Activated T-helper 1 cell treated with Interleukin-2 at 50 U/mL for 16 hours (primary cell): ENCODE measurements at places on chromosomes 6 and 20.

- DNase-seq: no peak
These were observed 7.8 kb downstream of the CCDC170 start for GRCh38 chr6:151501511-151502136.

DNA sequence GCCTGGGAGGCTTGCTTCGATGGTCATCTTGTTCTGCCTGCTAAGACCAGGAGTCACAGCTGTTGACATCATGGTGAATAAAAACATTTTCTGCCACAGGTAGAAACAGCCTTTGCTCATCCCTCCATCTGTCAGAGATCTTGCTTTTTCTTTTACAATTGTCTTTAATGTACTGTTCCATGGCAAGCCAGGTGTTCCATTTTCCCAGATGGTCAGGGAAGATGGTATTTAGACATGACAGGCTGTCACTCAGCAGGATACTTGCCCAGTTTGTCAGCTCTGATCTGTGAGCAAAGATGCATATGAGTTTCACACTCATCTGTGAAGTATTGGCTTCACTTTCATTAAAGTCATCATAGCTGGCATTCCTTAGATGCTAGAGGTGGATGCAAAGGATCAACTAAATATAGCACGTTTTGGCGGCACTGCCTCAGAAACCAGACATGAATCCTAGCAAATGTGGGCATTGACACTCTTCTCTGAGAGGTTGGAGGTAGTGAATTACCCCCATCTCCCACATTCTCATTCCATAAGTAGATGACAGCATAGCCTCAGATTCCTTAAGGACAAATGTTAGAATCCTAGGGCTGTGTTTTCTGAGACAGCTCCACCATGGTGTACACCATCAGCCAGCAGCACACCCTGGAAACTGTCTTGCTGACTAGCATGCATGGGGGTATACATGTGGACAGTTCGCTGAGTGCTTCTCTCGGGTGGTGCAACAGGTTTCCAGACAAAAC, 4.2 kb downstream of the SSTR4 start:
- no peak for DNase-seq

DNA sequence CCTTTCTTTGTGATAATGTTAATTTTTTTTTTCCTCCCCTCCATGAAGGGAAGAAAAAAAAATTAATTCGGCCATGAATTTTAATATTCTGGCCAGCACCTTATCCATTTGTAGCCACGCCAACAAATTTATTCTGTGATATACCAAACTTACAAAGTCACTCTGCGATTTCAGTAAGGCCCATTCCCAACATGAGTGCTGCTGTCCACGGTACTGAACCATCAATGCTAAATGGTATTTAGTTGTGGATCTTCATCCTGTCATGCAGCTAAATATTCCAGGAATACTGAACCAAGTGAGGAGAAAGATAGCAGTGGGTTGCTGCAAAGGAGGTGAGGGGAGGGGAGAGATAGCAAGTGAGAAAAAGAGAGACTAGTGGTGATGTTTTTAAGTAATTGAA, 19.5 kb upstream of the RSPH4A start:
- no peak for DNase-seq

DNA sequence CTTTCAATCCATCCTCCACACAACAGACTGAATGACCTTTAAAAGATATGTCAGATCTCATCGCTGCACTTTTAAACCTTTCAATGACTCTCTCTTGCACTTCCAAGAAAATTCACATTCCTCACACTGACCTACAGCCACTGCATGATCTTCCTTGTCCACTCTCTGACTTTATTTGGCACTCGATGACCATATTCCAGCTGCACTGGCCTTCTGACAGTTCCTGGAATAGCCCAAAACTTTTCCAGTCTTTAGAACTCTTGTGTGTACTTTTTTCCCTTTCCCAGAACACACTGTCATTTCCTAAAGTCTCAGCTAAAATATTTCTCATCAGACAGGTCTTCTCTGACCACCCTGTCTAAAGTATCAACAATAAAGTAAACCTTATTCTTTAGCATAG, 174.6 kb downstream of the ADGRG6 start:
- DNase-seq: no peak

DNA sequence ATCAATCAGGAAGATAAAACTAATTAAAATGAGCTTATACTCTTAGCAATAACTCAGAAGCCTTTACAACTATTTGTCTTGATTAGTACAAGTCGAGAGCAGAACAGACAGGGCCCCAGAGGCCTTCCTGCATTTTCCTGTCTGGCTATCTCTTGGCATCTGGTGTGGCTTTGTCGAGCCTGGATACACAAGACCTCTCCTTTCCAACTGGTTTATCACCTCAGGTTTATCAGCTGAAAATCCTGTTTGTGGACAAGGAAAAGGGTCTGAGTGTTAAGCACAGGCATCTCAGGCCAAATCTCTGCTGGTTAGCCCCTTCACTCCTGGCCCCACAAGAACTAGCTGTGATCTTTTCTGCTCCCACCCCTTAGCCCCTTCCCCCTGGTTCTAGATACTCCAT, 32.6 kb downstream of the BAK1 start:
- DNase-seq: no peak

DNA sequence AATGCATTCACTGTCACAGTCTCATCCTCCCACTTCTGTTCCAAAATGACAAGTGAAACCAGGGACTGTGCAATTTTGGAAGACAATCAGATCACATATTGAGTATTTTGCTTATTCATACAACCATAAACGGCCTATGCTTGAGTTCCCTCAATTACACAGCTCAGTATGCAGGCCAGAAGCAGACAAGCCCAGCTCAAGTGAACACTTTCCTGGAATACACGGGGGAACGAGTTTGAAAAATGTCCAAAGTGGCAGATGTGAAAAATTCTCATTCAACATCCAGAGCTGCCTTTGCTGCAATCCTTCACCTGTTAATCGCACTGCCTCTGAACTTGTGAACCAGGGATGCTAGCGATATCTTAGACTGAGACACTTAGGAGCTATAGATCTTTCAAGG, 190.2 kb downstream of the COL9A1 start:
- no peak for DNase-seq

- DNase-seq: no peak
These were observed 204.5 kb downstream of the KIF16B start for GRCh38 chr20:16368645-16369292.

- DNase-seq: no peak
These were observed 270.8 kb downstream of the PREX1 start for GRCh38 chr20:48556956-48557355.

GRCh38 chr6:53910834-53911233, 116.0 kb downstream of the LRRC1 start:
- no peak for DNase-seq

DNA sequence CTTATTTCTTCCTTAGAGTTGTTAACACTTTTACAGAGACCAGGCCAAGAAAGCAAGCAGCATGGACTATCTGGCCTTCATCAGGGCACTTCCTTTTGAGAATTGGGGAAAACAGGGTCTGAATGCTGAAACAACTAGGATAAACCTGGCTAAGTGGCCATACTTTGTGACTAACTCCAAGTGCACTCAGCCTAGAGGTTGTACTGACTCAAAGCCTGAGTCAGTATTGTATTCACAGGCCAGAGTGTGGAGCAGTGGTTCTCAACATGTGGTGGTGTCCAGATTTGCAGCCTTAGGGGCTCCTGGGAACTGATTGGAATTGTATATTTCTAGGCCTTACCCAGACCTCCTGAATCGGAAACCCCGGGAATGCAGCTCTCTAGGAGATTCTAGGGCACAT, 20.1 kb downstream of the SEC23B start:
- no peak for DNase-seq

DNA sequence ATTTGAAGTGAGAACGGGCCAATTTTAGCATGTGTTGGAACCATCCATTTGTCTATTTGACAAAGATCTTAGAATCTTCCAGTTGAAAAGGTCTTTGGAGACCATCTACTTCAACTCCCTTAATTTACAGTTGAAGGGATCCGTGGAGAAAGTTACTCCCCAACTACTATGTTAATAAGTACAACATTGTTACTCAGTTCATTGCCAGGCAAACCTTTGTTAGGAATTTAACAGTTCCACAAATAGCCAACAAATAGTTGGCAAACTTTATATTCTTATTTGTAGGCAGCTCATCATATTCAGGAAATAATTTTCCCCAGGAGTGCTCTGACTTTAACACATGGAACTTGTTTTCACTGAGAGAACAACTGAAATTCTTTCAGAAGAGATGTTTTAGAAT, 81.0 kb upstream of the FLRT3 start:
- DNase-seq: no peak

GRCh38 chr6:125546841-125547251, 202.6 kb upstream of the HEY2 start:
- no peak for DNase-seq

- no peak for DNase-seq
These were observed 293.5 kb upstream of the FERMT1 start for GRCh38 chr20:6416371-6416770.

GRCh38 chr6:143337201-143337949, 113.1 kb downstream of the ADAT2 start:
- peak; percentile 28 for DNase-seq

DNA sequence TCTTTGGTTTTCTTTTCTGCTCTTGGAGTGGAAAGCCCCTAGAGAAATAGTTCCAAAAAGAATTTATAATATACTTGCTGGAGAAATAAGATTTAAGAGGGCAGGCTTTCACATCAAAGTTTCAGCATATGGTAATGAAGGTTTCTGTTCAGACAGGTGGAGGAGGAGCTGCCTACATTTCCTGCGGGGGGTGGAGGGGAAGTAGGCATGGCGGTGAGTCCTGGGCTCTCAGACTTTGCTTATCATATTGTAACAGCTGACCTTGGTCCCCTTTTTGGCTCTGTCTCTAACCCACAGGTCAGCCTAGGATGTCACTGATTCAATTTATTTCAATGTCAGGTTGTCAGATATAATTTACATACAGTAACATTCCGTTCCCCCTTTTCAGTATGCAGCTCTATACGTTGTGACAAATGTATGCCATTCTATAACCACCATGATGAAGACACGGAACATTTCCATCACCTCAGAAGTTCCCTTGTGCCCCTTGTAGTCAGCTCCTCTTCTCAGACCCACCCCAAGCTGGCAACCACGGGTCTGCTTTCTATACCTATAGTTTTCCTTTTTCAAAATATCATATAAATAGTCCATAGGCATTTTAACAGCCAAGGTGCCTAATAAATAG, 77.6 kb upstream of the GGTLC1 start:
- DNase-seq: no peak

- DNase-seq: no peak
These were observed 80.3 kb upstream of the DUSP22 start for GRCh38 chr6:211871-212497.

- DNase-seq: no peak
These were observed 55.5 kb upstream of the EEF1E1 start for GRCh38 chr6:8157839-8158238.

DNA sequence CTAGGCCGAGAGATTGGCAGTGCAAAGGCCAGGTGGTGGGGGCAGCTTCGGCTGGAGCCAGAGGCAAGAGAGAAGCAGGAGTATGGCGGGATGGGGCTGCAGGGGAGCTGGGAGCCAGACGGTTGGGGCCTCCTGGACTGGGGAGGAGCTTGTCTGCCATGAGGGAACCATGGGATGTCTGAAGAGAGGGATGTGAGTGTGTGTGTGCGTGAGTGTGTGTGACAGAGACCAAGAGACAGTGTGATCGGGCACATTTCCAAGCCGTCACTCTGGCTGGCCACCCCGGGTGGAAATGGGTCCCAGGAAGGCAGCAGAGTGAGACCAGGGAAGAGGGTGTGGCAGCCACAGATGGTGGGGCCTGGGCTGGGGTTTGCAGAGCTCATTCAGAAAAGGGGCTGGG, 13.8 kb downstream of the PHACTR3 start:
- DNase-seq: no peak

DNA sequence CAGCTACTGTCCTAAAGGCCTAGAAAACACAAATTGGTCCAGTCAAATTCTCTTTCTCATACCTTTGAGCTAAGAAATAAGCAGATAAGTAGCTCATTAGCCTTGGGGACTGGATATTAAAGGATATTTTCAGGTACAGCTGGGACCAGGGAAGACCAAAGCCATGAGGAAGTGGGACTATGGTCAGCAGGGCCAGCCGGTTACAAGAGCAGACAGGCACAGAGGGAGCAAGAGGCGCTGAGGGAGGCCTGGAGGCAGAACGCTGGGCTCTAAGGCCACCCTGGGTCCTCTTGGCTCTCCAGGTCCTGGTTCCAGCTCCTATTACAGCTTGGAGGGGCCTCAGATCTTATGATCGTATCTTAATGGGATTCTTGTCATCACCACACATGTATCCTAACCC, 88.5 kb upstream of the KCNK16 start:
- DNase-seq: no peak

- DNase-seq: no peak
These were observed 118.3 kb upstream of the MTHFD1L start for GRCh38 chr6:150747155-150747554.

GRCh38 chr6:121523628-121524027, 88.2 kb downstream of the GJA1 start:
- no peak for DNase-seq

GRCh38 chr6:21823371-21823770, 229.8 kb downstream of the SOX4 start:
- DNase-seq: no peak

GRCh38 chr20:49384437-49385434, 97.7 kb downstream of the KCNB1 start:
- DNase-seq: peak; percentile 12

DNA sequence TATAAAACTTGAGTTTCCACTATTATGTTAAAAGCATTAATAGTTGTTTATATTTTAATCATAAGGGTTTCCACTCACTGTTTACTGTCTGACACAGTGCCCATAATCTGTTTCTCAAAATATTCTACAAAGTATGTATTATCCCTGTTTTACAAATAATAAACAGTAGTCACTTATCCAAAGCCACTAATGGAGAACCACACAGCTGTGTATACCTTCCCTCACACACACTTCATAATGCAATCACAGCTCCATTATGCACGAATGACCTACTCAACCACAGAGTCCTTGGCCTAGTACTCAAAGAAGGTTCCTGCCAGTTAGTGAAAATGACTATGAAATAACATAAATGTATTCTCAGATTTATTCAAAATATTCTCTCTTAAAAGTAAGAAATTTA, 103.1 kb downstream of the EPB41L2 start:
- DNase-seq: no peak
